ENCODE measurements at places on chromosomes 13 and 19.

- no peak for DNase-seq
Measured at GRCh38 chr19:44640518-44640917, 3.2 kb upstream of the PVR start.

DNA sequence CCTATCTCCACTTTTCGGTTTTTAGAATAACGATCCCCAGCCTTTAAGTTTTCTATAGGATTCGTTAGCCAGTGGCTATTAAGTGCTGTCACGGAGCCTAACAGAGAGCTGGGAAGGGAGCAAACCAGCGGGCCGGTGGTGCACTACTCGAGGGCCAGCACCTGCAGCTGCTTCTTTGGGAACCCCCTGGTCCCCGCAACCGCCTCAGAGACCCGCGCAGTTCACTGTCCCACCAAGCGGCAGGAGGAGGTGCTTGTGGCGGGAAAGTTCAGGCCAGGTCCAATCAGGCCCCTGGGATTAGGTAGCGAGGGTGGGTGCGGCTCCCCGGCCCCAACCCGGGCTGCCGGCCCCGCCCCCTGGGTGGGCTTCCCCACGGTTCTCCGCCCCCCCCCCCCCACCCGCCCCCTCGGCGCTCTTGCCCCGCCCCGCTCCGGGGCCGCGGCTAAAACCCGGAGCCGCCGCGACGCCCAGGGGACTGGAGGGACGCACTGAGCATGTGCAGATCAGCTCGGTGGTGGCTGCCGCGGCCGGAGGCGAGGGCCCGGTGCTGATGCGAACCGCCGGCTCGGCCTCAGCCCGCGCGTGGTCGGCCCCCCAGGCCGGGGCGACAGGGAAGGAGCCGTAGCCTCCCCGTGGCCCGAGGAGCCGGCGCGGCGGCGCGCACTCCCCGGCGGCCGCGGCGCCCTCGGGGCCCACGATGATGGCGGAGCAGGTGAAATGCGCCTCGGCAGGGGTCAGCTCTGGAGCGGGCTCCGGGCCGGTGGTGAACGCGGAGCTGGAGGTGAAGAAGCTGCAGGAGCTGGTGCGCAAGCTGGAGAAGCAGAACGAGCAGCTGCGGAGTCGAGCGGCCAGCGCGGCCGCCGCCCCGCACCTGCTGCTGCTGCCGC is at the start of gene SLAIN1:
TSS of gene SLAIN1 (plus strand) at position 471 of the 887 bp plus-strand sequence. CDS start at position 698, 227 bp downstream.
- peak; percentile 80 for DNase-seq

GRCh38 chr19:49113762-49114629 is at the start of gene LIN7B:
TSS of gene LIN7B (plus strand) at chr19:49114370. CDS start at chr19:49114405, 35 bp downstream.
- DNase-seq: peak; percentile 76

GRCh38 chr13:74770361-74770760 is 636.2 kb upstream of the KLF12 start:
- no peak for DNase-seq

GRCh38 chr19:38049105-38049649 is 142.2 kb downstream of the SIPA1L3 start:
- no peak for DNase-seq

- DNase-seq: peak; percentile 49
Measured at GRCh38 chr13:107867701-107868661, 347.4 kb downstream of the LIG4 start.

GRCh38 chr19:7638802-7639465 is 2.0 kb downstream of the STXBP2 start:
- DNase-seq: no peak

DNA sequence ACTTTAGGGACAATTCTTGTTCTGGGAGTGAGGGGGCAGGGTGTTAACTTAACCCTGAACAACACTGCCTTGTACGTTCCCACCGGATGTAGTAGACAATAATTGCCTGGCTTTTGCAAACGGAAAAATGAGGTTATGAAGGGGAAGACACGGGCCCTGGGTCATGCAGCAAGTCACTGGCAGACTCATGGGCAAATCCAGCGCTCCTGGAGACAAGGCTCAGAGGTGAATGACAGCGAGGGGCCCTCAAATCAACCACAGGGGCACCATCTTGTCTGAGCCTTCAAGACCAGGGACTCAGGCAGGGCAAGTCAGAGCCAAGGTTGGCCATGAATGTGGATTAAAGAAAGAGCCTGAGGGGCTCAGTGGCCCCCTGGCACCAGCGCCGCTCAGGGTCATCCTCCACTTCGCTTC is 2.8 kb downstream of the RASA3 start:
- DNase-seq: no peak

DNA sequence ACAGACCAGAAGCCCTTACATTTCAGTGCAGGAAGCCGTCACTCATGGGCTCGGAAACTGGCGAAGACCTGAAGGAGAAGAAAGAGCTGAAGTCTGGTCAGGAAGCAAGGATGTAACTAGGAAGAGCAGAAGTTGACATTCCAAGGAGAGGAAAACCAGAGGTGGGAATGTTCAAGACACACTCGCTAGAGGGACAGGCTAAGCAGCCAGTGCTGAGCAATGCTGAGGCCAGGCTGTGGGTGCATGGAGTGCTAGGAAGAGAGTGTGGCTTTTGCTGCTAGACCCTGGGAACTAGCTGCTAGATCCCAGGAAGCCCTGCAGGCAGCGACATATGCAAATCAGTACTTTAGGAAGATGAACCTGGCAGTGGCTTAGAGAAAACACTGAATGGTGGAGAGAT is 12.1 kb upstream of the URAD start:
- no peak for DNase-seq
